Prostate gland (tissue), 2 donors: ENCODE measurements at places on chromosomes 1 and 21. TPM values are rescaled to one million over a fixed set of nuclear protein-coding genes. Genes with fewer than 3 reads are reported as not detected.
A peak's percentile ranks its signal among the peaks of the same experiment; 100 is the strongest.

GPR157 gene
- total RNA-seq, result 10.7 TPM

GRCh38 chr1:197441999-197442414 lies 174.0 kb downstream of the CRB1 start:
- DNase-seq, result no peak

- DNase-seq, result no peak
Measured at GRCh38 chr1:205656236-205656635, 24.1 kb downstream of the SLC45A3 start.

NRDC gene
- 48.5 TPM for total RNA-seq

DNA sequence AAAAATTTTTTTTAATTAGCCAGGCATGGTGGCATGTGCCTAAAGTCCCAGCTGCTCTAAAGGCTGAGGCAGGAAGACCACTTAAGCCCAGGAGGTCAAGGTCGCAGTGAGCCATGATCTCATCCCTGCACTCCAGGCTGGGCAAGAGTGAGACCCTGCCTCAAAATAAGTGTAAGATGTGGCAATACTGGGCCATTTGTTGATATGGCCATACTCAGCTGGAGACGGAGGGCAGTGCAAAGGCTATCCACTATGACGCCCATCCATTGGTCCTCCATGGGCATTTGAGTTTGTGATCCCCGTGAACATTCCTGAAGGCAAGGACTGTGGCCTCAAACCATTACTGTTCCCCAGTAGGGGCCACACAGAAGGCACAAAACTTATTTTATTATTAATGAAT lies 1.5 kb downstream of the CASP9 start:
- DNase-seq, result no peak

S100A12 gene
- total RNA-seq, result not detected

- DNase-seq, result no peak
Measured at GRCh38 chr1:187763465-187763864, 934.7 kb downstream of the PLA2G4A start.

- peak; percentile 78 for DNase-seq
Measured at GRCh38 chr1:231684356-231685244, 58.0 kb downstream of the DISC1 start.

GRCh38 chr1:203138066-203138465 lies 10.5 kb downstream of the ADORA1 start:
- no peak for DNase-seq

DNA sequence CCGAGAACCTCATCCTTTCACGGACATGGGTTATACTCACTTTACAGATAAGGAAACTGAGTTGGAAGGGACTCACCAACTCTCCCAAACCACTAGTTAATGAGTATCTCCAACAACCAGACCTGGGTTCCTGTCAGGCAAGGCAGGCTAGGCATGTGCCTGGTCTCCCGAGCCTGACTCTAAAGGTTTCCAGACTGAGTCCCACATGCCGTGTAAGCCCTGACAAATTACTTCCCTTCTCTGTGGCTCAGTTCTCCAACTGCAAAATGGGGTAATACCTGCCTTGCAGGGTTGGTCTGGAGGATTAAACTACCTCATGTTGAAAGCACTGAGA lies 34.3 kb downstream of the SSBP3 start:
- DNase-seq, result no peak

DNA sequence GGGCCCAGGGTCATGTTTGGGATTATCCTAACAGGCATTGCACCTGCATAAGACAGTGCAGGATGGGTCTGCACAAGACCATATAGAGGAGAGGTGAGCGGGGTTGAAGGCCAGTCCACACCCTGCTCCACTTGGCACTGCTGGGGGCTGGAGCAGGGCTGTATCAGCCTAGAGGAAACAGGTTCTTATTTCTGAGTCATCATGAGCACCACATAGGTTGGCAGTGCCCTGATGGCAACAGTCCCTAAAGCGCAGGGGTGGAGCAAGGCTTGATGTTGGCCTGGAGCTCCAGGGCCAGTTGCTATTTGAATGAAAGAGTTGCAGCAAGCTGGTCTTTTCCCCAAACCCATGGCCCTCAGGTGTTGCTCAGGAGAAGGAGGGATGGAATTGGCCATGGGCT lies 29.8 kb upstream of the BMP8B start:
- no peak for DNase-seq

COL16A1 gene
- 45.3 TPM for total RNA-seq

DNA sequence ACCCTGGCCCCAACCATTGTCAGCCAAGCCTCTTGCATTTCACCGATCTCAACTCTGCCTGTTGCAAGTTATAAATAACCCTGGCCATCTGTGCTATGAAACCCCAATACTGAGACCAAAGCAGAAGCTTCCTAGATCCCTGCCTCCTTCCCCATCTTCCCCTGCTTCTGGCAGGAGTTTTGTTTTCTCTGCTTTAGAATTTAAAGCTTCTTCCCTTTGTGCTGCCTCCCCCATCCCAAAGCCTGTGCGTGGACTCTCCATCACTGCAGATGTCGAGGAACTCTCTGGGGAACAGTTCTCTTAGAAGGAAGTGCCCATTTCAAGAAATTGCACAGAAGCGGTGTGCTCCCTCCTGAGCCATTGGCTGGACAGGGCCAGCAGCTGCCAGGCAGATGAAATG lies 17.4 kb upstream of the MYOG start:
- DNase-seq, result no peak

- no peak for DNase-seq
Measured at GRCh38 chr1:217896490-217896889, 265.3 kb downstream of the SPATA17 start.

- DNase-seq, result no peak
Measured at GRCh38 chr1:47324682-47325081, 8.9 kb upstream of the CMPK1 start.

SLAMF8 gene
- 1.1 TPM for total RNA-seq

LRRC71 gene
- total RNA-seq, result 3.7 TPM

- no peak for DNase-seq
Measured at GRCh38 chr1:79811173-79811572, 804.6 kb upstream of the ADGRL4 start.

VCAM1 gene
- 9.3 TPM for total RNA-seq

DNA sequence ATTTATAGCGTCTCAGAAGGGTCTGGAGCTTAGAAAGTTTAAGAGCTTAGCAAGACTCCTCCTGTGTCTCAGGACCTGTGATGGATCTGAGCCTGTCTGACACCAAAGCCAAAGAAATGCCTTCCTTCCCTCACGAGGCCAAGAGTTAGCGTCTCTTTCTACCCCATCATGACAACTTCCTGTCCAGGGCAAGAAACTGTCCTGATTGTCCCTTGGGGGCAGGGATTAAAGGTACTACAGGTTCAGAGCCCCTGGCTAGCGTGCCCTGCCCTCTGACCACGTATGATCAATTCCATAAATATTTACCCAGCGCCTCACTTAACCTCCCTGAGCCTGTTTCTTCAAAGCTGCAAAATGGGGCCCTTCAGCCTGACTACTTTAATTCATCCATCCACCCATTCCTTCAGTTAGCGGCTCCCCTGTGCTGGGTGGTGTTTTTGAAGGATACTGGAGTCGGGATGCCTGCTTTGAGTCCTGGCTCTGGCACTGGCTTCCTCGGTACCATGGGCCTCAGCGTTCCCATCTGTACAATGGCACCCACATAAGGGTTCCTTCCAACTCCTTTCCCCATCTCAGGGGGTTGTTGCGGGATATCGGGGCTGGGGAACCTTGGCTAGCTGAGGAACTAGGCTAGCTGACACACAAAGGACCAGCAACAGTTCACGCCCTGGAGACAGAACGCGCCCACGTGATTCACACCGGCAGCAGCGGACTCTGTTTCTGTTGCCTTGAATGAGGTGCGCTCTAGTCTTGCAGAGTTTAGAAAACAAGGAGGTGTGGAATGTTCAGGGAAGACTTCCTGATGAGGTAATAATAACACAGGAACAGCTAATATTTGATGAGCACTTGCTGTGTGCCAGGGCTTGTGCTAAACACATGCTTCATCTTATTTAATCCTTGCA lies 23.0 kb upstream of the EPHA2 start:
- DNase-seq, result peak; percentile 65

GRCh38 chr1:33561576-33561975 lies 89.1 kb downstream of the ZSCAN20 start:
- DNase-seq, result no peak

- DNase-seq, result peak; percentile 16
Measured at GRCh38 chr1:166164995-166165660, 1.7 kb downstream of the FAM78B start.

DNA sequence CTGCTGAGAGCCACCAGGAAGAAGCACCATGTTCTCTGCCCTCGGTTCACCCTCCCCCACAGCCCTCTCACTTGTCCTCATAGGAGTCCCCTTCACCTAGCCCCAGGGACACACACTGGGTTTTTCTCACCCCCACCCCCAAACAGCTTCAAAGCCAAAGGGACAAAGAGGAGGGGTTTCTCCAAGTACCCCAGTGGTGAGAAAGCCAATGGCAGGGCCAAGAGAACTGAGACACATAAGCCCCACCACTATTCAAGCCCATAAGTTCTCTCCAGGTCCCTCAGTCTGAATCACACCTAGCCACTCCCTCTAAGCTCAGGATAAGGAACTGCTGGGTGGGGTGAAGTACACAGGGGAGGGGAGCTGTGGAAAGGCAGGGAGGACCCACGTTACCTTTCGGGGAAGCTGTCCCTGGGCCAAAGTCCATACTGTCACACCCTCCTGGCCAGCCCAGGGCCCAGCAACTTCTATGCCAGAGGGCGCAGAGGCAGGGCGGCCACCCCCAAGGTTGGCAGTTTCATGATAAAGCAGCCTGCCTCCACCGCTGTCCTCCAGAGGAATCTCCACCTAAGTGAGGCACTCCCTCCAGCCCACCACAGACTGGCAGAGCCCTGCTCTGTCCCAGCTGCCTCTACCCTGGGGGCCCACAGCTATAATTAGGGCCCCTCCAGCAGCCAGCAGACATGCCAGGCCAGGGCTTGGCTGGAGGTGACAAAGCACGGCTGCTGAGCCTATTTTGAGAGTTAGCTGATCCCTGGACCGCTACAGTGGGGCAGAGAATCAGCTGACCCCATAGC lies 39.0 kb upstream of the PPP1R15B start:
- peak; percentile 46 for DNase-seq

- DNase-seq, result no peak
Measured at GRCh38 chr1:3846541-3846940, 10.5 kb downstream of the CEP104 start.

NBPF10 gene
- 1.2 TPM for total RNA-seq
